Suppressor macrophage treated with lipopolysaccharide for 4 hours (primary cell): ENCODE measurements at places on chromosomes 4 and X.

DNA sequence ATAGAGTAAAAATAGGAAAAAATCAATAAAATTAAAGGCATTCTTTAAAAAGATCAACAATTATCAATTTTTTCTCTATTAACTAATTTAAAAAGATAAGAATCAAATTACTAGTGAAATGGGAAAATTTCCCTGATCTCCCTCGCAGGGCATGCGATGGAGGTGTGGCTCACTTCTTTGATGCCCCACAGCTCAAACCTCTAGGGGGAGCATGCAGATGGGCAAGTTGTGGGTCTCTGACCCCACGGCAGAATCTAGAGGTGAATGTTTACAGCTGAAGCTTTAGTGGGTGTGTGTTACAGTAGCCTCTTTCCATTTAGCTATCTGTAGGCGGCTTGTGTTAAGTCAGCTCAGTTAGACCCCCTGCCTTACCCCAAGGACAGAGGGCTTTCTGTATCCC, 1348.8 kb downstream of the PCDH18 start:
- DNase-seq = no peak

DNA sequence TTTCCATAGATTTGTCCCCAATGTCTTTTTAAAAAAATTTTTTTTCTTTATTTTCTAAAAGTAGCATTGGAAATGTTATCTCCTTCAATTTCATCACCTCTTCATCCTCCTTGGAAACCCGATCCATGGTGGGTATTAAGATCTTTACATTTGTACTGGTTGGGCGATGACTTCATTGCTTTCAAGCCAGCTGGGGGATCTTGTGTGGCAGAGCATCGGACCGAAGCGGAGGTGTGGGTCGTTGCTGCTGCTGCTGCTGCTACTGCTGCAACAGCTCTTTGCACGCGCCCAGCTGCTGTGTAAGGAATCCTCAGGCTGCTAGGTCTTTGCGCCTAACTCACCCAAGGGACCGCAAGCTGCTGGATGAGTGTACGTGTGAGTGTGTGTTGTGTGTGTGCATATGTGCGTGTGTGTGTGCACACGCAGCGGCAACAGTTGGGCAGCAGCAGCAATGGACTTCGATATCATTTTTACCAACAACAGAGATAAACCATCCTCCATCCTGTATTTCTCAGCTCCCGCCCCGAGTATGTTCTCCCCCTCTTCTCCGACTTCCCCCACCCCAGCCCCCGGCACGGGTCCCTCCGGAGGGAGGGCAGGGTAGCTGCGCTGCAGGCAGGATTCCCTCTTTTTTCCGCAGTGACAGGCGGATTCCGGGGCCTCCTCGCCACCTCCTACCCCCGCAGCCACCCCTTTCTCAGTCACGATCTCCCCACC, 768 bp upstream of the CDKL5 start:
- no peak for DNase-seq

GRCh38 chrX:135328421-135329005, 19.2 kb downstream of the ETDC start:
- DNase-seq = no peak

- DNase-seq = no peak
Observed at GRCh38 chrX:106774981-106775380, 27.5 kb upstream of the TBC1D8B start.

DNA sequence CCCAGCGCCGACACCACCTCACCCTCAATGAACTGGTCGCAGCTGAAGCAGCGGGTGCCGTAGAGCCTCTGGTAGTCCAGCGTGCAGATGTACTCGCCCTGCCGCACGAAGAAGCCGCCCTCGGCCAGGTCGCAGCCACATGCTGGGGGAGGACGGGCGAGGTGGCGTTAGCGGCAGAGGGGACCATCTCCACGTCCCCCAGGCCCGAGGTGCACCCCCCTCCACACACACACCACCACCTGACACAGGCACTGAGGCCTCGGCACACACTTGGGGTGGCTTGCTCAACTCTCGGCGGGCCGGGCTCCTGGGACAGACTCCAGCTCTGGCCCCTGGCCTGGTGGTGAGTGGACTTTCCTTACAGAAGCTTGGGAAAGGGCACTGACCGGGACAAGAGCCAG, 61.5 kb downstream of the ABLIM2 start:
- DNase-seq = no peak

DNA sequence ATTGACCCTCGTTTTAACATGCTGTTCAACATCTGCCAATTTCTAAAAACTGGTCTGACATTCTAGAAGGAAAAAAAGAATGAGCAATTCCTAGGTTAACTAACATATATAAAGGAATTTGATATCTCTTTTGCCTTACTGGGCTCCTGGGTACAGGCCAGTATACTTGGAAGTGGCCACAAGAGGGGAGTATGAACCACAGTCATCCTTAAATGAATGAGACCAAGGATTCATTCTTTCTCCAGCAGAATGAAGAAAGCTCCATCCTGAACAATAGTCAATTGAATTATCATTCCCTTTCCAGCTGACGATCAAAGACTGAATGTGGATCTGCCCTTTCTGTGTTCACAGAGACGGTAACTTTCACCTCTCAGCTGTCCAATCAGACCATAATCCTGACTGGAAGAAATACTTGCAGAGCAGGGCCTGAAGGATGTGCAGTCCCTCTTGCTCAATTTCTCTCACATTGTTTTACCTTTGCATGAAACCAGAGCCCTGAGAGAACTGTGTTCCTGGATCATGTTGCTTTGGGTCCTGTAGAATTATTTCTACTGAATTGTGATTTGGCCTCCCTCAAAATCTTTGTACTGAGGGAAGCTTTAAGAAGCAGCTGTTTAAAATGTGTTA, 14.8 kb upstream of the SPARCL1 start:
- DNase-seq = peak; percentile 19

DNA sequence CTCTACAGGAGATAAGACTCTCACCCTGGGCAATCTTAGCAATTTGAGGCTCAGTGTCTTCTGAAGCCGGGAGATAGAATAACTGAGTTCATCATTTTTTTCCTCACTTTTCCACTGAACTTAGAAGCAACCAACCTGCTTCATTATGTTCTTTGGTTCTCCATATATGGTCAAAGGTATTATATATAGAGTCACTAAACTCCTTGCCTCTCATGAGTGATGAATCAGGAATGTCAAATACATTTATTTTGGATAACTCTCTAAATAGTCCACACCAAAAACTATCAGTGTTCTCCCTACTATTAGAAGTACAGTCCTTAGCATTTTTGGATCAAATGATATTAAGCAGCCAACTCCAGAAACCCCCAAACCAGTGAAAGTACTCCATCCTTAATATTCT, 421.5 kb upstream of the EPHA5 start:
- no peak for DNase-seq

- no peak for DNase-seq
Observed at GRCh38 chr4:119597377-119597776, 31.2 kb downstream of the PDE5A start.

- DNase-seq = no peak
Observed at GRCh38 chr4:16607241-16608066, 291.0 kb downstream of the LDB2 start.

DNA sequence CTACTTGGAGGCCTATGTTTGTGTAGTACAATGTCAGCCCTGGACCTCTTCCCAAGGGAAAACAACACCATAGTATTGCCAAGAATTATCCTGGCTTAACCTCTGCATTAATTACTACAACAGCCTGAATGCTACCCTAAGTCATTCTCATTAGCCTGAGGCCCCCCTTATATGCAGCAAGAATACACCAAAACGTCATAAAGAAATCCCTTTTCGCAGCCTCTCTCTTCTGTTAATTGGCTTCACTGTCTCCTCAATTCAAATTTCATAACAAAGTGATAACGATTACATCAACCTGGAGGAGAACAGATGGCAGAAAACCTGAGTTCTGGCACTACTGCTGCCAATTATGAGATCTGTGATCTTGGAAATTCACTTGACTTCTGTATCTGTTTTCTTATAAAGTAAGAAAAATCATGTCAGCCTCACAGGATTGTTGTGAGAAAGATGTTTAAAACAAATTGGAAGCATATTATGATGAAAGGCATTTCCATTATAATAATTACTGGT, 1663.1 kb downstream of the STIM2 start:
- no peak for DNase-seq

- peak; percentile 71 for DNase-seq
Observed at GRCh38 chr4:153142700-153143438, 61.4 kb upstream of the TRIM2 start.

DNA sequence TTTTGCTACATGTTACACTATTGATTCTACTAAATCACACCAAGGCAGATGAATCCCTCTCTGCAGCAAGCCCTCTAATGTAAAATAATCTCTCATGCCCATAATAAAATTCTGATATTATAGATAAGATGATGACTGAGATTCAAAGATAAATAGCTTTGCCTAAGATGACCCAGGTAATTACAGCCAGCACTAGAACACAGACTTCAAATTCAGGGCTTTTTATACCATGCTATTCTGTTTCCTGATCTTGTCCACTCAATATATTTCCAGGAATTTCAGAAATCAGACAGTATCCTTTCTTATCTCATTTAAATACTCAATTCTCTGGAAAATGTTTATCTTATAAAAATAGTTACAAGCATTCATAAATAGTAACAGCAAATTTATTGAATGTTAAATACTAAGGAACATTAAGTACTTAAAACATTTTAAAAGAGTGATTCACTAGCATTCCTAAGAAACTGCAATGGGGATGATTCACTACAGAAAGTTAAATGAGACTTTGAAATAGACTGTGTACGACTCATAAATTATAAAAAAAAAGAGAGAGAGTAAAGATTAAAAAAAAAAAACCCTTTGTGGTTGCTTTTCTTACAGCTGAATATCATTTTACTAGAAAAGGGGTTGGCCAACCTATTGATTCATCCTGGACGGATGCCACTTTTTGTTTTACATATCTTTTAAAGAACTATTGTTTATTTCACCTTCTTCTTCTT, 45.8 kb upstream of the IL21 start:
- peak; percentile 11 for DNase-seq

DNA sequence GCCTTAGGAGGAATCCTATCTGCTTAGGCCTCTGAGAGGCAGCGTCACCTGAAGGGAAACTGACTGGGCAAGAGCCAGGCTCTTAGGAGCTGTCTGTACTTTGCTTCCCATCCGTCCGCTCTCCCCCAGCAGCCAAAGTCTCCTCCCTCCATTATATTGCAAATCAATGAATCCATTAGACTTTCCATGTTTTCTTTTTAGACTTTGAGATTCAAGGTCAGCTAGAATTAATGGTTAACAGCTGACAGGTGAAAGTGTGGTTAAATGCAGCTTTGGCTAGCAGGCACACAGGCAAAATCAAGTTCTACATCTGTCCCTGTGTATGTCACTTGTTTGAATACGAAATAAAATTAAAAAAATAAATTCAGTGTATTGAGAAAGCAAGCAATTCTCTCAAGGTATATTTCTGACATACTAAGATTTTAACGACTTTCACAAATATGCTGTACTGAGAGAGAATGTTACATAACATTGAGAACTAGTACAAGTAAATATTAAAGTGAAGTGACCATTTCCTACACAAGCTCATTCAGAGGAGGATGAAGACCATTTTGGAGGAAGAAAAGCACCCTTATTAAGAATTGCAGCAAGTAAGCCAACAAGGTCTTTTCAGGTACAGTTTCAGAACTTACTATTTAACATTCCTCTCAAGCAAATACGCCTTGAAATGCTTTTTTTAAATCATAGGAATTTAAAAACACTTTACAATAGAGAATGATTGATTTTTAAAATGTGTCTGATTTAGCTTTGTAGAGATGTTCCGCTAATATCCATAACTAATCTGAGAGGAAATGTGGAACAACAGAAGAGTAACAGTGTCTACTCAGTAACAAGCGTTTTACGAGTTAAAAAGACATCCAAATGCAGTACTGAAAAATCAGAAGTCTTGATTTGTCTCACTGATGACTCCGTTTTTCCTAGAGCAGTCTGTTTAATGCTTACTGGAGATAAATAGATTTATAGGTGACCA, at the start of gene F11:
TSS of gene F11 (plus strand) at position 507 of the 970 bp plus-strand sequence. CDS start 948 bp downstream, outside the sequence.
- no peak for DNase-seq

DNA sequence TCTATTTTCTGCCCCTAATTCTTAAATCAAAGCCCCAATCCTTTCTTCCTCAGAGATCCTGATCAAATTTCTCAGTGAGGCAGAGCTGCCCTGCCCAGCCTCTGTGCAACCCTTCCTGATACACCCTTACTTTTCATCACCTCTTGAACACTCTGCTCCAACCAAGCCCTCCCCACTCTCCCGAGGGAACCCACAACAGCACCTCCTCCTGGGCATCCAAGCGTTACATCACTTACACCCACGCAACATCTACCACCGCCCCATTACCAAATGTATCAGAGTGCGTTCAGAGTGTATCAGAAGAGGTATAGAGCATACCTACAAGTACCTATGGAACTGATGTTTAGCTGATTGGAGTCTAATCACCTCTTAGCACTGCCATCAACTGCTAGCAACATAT, 186.5 kb downstream of the RAP1GDS1 start:
- DNase-seq = no peak

- no peak for DNase-seq
Observed at GRCh38 chr4:53326535-53326934, 39.3 kb downstream of the SCFD2 start.

- no peak for DNase-seq
Observed at GRCh38 chrX:134688031-134688823, 30.0 kb upstream of the PLAC1 start.

DNA sequence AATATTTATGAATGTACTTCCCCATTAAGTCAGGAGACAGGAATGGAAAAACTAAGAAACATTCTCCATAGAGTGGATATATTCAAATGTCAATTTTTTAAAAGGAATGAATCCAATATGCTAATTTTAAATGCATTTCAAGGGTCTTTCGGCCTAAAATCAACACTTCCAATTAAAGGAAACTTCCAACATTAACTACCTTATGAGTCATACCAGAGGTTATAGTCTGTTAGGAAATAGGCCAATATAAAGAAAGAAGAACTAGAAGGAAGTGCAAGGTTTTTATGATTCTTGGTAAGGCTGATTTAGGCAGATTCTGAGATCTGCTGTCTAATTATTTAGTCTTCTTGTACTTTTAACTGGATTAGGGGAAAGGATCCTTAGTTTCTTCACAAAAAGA, 260.1 kb upstream of the EDNRA start:
- DNase-seq = no peak

DNA sequence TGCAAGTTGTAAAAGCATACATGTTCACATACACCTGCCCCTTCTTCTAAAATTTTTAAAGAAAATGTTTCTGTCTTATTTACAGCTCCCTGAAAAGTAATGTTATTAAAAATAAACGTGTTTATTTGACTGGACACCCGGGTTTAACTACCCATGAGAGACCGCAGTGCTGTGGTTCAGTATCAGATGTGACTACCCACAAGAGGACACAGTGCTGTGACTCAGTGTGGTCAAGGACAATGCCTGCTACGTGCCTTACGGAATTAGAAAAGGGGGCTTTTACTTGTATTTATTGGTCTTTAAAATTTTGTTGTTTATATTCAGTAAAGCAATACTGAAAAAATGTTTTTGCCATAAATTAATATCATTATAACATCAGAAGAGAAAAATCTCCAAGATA, 641.4 kb downstream of the TRIML1 start:
- no peak for DNase-seq

DNA sequence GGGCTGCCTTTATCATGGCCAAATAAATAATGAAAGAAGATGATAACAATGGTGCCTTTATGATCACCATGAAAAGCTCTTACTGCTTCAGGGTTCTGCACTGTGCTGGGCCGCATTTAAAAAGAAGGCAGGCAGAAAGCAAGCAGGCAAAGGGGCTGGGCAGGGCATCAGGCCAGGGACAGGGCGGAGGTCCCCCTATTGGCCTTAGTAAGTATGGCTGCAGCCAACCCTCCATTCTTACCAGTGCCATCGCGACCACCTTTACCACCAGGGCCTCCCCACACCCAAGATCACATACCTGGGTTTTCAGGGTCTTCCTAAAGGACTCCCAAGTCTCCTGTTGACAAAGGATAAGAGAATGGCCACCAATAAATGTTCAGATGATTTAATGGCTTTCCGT, 38.9 kb downstream of the CNGA2 start:
- DNase-seq = no peak
